ENCODE measurements at places on chromosomes 7 and 10.

GRCh38 chr7:43870316-43870715 lies 999 bp upstream of the MRPS24 start:
- DNase-seq: no peak

- peak; percentile 14 for DNase-seq
Measured at GRCh38 chr7:142438235-142438922, 180.5 kb upstream of the PRSS58 start.

DNA sequence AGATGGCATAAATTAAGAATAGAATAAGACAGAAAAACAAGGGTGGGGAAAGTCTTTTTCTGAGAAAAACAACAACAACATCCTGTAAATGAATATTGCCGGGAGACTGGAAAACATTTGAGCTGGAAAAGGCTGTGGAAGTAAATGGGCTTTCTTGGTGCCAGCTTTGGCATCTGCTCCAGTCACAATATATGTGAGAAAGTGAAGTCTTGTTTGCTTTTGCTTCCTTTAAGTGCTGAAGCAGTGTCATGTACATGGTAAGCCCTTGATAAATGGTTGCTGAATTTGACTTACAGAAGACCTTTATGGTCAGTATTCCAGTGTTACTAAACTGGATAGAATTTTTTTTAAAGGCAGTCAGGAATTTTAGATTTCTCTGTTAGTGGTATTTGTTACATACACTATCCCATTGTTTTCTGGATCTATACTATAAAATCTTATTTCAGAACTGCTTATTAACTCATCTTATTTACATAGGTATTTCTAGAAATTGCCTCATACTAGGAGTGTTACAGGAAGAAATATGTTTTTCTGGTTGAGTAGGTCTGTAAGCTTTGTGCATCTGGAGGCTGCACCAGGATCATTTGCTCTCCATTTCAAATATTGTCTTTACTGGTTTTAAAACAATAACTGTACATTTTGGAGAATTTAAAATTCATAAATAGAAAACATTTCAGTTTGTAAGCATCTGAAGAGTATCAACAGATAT lies 201.7 kb upstream of the FOXP2 start:
- DNase-seq: no peak

- DNase-seq: no peak
Measured at GRCh38 chr7:37531225-37531624, 82.6 kb upstream of the ELMO1 start.

DNA sequence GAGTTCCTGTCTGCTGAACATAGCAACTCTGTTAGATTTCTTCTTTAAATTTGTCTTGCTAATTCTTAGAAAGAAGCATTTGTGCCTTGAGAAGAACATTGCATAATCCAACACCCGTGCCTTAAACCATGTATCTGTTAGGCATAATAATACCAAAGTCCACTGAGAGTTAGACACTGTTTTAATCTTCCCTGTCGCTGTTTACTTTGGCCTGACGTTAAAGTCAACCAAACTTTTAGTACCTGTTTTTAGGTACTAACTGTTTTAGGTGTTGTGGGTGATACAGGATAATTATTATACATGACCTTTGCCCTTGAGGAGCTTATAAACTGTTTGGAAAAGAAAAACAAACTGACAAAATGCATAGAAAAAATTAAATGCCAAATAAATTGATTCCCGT lies 43.6 kb downstream of the KLHDC10 start:
- DNase-seq: no peak

- no peak for DNase-seq
Measured at GRCh38 chr10:112217386-112218035, 33.9 kb upstream of the GPAM start.
